ENCODE measurements at places on chromosomes 7 and 10.

GRCh38 chr7:82722946-82723345 lies 279.4 kb upstream of the CACNA2D1 start:
- DNase-seq, result no peak

DNA sequence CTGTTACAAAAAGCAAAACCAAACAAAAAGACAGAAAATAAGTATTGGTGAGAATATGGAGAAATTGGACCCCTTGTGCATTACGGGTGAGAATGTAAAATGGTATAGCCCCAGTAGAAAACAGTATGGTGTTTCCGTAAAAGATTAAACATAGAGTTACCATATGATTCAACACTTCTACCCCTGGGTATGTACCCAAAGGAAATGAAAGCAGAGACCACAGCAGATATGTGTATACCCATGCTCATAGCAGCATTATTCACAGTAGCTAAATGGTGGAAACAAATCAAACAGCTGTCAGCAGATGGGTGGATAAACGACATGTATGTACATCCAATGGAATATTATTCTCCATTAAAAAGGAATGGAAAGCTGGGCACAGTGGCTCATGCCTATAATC lies 42.4 kb downstream of the STARD3NL start:
- peak; percentile 57 for DNase-seq

DNA sequence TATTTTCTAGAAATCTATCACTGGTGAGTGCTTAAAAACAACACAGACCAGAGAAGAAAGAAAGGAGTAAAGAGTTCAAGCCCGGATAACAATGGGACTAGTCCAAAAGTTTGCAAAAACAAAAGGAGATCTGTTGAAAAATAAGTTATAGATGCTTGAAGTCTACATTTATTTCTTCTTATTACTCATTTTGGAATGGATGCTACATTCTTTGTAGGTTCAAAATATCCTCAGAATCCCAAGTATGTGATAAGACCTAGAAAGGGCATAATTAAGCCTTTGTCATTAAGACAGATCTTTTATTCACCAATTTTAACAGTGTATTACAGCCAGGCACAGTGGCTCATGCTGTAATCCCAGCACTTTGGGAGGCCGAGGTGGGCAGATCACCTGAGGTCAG lies 42.7 kb upstream of the ITGB8 start:
- no peak for DNase-seq

DNA sequence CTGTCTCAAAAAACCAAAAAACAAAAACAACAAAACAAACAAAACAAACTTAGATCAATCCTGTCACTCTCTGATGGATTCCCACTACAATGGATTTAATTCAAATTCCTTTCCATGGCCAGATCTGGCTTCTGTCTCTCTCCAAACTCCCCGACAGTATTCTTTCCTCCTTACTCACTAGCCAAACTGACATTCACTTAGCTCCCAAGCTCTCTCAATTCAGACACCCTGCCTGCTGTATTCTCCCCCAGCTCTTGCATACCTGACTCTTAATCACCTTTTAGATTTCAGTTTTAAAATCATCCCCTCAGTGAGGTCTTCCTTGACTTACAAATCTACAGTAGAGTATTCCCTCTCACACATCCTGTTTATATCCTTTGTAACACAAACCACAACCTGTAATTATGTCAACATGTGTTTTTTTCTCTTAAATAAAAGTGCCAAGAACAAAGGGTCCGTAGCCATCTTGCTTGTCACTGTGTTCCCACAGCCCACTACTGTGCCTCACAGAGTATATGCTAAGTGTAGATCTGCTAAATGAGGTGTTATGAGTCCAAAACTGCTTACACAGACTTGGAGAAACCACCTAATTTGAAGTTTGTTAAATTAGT lies 14.4 kb downstream of the HERPUD2 start:
- DNase-seq, result peak; percentile 24

All from CD4-positive, alpha-beta T cell treated with Interleukin-2 at 100 ng/mL for 4 hours (primary cell).